ENCODE measurements at places on chromosomes 12 and 14.
A peak's percentile ranks its signal among the peaks of the same experiment; 100 is the strongest.

GRCh38 chr14:92670160-92670559 is 78.3 kb downstream of the LGMN start:
- no peak for DNase-seq

GRCh38 chr12:121494093-121494787 is 86.6 kb downstream of the KDM2B start:
- DNase-seq: peak; percentile 33

DNA sequence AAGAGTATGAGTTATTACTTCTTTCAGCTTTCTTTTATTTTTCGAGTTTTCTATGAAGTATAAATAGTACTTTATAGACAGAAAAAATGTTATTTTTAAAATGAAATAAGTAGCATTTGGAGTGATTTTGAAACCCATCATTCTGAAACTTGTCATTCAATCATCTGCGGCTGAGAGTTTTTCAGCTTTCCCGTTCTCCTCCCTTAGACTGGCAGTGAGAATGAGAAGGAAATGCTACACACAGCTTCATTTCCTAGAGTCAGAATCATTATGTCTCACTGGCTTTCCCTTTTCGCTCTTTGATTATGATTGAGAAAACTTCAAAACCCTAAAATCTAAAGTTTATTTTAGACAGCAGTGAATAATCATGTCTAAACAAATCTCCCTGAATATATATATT is 33.7 kb upstream of the GNPNAT1 start:
- no peak for DNase-seq

DNA sequence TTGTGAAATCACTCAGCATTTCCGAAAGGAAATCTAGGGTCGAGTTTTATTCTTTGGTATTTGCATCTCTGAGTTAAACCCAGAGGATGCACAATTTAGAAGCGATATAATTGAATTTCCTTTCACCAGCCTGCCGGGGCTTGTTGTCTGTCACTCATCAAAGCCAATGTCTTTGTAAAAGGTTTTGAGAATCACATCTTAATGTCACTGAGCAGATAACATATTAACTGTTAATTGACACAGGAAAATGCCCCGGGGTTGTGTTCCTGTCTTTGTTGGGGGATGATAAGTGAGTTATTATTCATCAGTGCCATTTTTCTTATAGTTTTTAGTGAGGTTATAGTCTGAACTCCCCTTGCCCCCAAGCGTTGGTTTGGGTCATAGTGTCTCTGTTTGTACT is 73.4 kb downstream of the DUSP6 start:
- no peak for DNase-seq

DNA sequence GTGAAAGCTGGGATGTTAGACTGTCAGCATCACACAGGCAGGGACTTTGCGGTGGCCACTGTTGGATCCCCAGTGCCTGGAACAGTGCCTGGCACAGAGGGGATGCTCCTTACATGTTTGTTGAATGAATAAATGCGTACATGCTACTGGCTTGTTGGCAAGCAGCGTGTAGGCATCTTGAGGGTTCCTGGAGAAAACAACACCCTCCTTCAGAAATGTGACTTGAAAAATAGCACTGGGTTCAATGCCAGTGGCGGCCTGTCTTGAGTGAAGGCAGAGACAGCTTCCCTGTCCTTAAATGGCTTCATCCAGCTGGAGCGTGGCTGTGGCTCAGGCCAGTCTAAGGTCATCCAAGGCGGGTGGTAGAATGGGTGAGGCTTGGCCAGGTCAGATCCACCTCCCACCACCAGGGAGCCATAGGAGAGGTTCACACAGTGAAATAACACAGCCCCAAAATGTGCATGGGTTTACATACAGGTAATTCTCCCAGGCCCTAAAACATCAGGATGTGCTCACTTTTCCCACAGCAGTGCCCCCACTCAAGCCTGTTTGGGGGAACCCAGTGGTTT is 171.4 kb downstream of the PHETA1 start:
- DNase-seq: no peak

DNA sequence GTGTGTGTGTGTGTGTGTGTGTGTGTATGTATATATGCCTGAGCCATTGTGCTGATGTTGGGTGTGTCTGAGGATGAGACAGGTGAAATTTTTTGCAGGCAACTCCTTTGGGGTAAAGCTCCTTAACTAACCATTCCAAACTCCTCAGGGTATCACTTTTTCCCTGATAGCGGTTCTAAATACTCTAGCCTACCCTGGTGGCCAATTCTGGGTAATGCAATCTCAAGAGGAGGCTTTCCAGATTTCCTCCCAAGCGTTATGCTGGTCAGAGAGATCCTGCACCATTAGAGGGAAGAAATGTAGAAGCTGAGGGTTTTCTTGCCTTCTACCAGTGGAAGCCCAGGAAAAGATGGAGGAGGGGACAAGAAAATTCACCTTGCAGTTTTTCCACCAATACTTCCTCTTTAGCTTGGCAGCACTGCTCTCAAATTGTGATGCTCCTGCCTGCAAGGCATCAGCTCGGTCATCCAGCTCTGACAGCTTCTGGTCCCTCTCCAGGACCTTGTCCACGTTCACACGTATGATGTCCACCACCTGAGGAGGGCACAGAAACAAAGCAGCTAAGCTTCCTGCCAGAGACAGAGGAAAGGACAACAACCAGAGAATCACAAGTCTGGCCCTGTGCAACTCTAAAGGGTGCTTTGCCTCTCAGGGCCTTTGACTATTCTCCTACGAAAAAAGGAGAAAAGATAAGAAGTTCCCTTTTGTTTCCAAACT is 4.9 kb downstream of the VAMP1 start:
- DNase-seq: no peak

DNA sequence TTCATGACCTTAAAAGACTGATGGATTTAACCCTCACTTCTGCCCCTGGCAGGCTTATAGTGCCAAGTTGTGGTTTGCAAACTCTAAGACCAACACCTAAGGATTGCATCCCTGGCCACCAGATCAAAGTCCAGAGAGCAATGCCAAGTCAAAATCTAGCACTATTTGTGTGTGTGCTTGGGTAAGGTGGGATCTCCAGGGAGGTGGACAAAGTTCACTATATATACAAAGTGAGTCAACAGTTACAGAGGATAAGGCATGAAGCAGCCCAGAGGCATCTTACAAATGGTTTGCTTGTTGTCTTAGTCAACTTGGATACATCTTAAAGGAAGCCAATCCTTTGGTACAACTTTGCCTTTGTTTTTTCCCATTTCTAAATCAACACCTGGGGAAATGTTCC is 137.3 kb downstream of the MSRB3 start:
- DNase-seq: no peak

DNA sequence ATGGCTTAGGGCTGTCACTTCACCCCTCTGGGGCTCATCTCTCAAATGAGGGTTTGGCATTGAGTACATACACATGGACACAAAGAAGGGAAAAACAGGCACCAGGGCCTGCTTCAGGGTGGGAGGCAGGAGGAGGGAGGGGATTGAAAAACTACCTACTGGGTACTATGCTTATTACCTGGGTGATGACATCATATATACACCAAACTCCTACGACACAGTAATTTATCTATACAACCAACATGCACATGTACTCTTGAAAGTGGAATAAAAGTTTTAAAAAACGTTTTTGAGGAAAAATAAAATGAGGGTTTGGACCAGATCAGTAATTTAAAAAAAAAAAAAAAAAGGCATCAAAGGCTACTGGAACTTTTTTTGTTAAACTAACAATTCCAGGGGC is 3.6 kb upstream of the TC2N start:
- DNase-seq: no peak

DNA sequence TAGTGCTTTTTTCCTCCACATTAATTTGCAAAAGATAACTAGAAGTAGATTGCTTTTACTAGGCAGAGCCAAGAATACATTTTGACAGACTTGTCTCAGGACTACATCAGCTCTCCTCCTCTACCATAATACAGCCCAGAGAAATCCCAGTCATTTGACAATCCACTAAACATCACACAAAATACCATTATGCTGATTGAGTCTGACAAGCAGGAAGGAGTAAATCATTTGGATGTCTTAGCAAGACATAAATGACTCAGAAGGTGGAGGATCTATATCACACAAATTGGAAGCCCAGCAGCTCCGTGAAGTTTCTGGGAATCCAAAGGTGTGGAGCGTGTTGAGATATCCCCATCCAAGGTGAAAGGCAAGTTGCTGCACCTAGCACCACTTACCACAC is 75.4 kb upstream of the FKBP4 start:
- no peak for DNase-seq

DNA sequence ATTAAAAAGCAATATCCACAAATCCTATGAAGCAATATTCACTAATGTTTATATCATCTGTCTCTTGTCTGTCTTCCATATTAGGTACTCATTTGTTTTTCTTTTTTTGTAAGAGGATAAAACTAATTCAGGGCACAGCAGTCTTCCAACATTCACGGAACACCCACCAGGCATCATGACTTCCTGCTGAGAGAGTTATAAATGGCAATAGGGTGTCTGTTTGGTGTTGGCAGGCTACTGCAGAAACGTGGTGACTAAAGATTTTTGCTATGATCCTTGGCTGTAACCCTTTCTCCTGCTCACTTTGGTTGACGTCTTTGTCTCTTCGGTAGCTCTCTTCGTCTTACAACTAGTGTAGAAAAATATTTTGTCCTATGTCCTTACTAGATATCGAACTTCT is 860.6 kb upstream of the MGAT4C start:
- DNase-seq: no peak

DNA sequence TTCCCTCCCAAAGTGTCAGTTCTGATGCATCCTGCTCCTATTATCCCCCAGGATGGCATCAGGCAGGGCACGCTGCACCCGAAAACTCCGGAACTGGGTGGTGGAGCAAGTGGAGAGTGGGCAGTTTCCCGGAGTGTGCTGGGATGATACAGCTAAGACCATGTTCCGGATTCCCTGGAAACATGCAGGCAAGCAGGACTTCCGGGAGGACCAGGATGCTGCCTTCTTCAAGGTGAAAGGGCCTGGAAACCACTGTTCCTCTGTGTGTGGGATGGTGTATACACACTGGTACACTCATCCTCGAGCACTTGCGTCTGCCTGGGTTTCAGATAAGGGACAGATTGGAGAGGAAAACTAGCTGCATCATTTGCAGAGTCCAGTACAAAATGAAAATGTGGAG is 1.0 kb downstream of the IRF9 start:
- no peak for DNase-seq

- DNase-seq: no peak
Measured at GRCh38 chr12:130873825-130874224, 2.0 kb downstream of the RAN start.

GRCh38 chr12:109088818-109089217 is 4.5 kb downstream of the ALKBH2 start:
- no peak for DNase-seq

- no peak for DNase-seq
Measured at GRCh38 chr12:19642345-19642744, 203.1 kb downstream of the AEBP2 start.

DNA sequence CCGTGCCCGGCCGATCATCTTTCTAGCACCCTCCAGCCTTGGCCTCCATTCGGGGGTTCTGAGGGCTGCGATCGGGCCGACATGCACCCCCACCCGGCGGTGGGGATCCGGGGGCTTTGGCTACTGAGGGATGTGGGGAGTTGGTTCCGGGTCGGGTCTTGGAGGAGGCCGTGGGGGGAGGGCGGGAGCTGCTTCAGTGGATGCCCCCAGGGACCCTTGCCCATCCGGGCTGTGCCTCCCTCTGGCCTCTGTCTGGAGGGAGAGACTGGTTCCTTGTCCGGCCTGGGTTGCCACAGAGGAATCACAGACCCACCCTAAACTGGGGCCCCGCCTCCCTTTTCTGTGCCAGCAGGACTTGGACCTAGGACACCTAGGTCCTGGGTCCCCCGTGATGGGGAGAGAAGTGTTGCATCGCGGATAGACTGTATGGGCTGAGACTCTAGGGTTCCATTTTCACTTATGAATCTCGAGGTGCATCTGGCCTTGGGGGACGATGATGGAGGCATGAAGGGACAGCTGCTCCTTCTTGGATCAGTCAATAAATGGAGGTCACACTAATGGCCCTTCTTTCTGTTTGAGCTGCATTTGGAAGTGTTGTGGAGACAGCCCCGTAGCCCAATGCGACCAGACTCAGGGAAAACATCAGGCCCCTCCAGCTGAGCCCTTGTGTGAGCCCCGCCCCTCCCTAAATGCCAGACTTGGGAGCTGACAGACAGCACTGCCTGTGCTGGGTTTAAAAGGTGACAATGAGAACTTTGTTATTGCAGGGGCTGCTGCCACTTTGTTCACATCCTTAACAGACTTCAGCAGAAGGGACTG is 577 bp downstream of the DTX3 start:
- no peak for DNase-seq

DNA sequence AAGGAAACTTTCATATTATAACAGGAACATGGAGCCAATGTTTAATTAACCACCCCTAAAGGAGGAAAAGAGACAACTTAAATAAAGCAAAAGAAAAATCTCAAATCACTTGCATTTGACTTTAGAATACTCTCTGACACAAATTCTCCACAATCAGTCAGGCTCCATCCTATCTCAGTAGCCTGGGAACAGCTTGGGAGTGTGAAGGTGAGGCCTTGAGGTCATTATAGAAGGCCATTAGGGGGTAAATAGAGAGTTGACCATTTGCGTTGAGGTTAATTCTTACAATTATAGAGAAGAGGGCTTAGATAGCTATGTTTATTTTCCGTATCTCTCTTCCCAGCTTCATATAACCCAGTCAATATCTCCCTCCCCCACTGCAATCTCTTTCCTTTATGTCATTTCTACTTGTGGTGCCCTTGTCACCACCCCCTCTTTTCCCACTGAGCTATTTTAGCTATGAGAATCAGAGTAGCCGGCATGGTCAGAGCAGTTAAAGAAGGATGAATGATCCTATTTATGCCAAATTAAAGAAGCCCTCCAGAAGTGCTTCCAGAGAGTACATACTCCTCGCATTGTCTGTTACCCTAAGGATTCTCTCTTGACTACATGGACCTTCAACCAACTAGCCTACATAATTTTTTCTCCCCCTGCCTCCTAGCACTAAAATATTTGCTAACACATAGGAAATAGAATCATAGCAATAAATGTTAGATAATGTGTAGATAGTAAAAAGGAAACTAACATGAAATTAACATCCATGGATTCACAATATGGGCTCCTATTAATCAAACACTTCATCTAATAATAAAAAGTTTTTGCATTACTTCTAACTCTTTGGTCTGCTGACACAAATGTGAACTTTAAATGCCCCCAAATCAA is 135.2 kb upstream of the KRR1 start:
- no peak for DNase-seq

GRCh38 chr12:52398176-52398575 is 8.0 kb downstream of the KRT82 start:
- no peak for DNase-seq

DNA sequence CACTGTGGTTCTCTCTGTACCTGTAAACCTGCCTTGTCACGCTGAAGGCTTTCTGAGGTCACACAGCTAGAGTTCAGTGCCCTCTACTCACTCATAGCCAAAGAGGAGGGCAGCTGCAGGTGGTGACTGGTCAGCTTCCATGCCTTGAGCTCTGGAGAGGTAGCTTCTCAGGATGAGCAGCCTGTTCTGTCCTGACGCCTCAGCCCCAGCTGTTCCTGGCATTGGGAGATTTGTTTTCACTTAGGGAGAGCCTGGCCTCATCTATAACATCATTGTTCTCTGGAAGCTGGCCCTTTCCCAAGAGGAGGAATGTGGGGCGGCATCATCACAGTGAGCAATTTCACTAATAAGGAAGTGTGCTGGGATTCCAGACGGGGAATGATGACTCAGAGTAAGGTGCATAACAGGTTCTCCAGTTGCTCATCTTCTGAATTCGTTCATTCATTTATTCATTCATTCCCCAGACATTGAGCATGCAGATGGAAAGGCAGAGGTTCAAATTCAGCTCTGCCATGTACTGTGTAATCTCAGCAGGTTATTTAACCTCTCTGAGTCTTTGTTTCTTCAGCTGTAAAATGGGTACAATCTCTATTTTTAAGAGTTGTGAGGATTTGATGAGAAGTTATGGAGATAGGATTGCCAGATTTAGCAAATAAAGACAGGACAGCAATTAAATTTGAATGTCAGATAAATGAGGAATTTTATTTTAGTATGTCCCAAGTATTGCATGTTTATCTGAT is 255.8 kb upstream of the CRY1 start:
- DNase-seq: no peak

All from stimulated activated CD4-positive, alpha-beta T cell treated with anti-CD3 and anti-CD28 coated beads, Interleukin-15, amount 100 ng/mL, for 1 hour (primary cell).